Ovary (tissue), 10 donors: ENCODE measurements at places on chromosomes 4 and X. TPM values are rescaled to one million over a fixed set of nuclear protein-coding genes. Genes with fewer than 3 reads are reported as not detected.

Gene FGFR3
- 1.0 TPM for total RNA-seq

Gene LONRF3
- total RNA-seq = 2.5 TPM

Gene ESX1
- not detected for total RNA-seq

Gene GAGE13
- total RNA-seq = not detected

Gene PRDM8
- total RNA-seq = 5.2 TPM

Gene HSPA4L
- 12.6 TPM for total RNA-seq

Gene CSAG1
- not detected for total RNA-seq
